ENCODE measurements at places on chromosomes 6 and 20. TPM values are rescaled to one million over a fixed set of nuclear protein-coding genes. Genes with fewer than 3 reads are reported as not detected.

FHL5 gene
- total RNA-seq, result not detected

POU5F1 gene
- 6.3 TPM for total RNA-seq

- DNase-seq, result peak; percentile 53
Measured at GRCh38 chr6:166542580-166542912, 43.9 kb downstream of the RAMACL start.

- DNase-seq, result no peak
Measured at GRCh38 chr6:2546901-2547300, 203.8 kb downstream of the MYLK4 start.

DNA sequence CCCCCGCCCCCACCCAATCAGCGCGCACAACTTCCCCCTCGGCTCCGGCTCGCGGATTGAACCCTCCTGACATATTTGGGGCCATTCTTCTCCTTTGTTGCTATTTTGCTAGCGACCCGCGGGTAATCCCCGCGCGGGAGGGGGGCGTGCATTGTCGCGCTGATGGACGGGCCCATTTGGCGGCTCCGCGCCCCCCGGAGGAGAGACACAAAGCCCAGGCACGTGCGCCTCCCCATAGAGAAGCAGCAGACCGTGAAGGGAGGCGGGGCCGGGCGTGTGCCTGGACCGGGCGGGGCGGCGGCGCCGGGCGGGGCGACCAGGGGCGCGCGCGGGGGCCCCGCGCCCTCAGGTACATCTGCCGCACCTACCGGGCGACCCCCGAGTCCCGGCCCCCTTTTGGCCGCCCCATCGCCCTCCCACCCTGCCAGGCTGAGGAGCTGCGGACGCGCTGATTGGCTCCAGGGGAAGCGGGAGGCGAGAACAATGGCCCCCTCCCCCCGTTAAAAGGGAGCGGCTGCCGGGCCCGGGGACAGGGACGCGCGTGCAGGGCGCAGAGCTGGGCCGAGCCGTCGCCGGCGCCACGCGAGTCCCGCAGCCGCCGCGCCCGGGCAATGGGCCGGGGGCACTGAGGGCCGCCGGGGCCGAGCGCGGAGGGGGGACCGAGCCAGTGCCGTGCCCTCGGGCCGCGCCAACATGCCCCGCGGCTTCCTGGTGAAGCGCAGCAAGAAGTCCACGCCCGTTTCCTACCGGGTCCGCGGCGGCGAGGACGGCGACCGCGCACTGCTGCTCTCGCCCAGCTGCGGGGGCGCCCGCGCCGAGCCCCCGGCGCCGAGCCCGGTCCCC is at the start of gene INSM1:
Gene INSM1, plus strand, starts transcription at position 530 of the 843 bp plus-strand sequence. Its CDS starts 164 bp downstream, at position 694.
- no peak for DNase-seq

DNA sequence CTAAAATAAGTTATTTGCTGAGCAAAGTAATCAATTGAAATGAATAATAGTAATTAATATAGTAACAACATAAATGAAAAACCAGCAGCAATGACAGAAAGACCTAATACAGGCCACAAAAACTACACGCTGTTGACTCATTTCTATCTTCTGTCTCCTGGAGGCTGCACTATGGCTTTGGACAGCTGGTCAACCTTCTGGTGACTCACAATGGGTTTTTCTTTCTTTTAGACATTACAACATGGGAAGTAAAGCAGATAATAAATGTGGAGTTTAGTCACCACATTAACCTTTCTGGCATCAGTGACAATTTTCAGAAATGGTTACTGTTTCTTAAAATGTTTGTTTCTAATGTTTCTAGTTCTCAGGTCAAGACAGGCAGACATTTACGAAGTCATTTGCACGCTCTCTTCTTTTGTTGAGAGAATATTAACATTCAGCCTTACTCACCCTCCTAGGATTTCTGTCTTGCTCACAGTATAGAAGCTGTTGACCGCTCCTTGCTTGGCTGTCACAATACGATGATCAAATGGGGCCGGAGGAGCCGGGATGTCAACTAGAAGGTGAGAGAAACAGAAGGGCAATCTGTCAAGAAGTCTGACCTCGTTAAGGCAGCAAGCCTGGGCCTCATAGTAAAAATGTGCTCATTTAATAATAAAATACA is 62.2 kb downstream of the MYLK4 start:
- DNase-seq, result peak; percentile 91

- DNase-seq, result peak; percentile 60
Measured at GRCh38 chr6:31822036-31822821, 5.3 kb upstream of the HSPA1B start.

GRCh38 chr6:153449279-153449678 is 318.2 kb upstream of the RGS17 start:
- no peak for DNase-seq

- no peak for DNase-seq
Measured at GRCh38 chr6:118895859-118896258, 1.9 kb downstream of the ASF1A start.

Data from astrocyte (in vitro differentiated cells and primary cell).